CD4-positive, alpha-beta T cell treated with Interleukin-17A for 4 hours (primary cell): ENCODE measurements at places on chromosomes 5 and 9.

DNA sequence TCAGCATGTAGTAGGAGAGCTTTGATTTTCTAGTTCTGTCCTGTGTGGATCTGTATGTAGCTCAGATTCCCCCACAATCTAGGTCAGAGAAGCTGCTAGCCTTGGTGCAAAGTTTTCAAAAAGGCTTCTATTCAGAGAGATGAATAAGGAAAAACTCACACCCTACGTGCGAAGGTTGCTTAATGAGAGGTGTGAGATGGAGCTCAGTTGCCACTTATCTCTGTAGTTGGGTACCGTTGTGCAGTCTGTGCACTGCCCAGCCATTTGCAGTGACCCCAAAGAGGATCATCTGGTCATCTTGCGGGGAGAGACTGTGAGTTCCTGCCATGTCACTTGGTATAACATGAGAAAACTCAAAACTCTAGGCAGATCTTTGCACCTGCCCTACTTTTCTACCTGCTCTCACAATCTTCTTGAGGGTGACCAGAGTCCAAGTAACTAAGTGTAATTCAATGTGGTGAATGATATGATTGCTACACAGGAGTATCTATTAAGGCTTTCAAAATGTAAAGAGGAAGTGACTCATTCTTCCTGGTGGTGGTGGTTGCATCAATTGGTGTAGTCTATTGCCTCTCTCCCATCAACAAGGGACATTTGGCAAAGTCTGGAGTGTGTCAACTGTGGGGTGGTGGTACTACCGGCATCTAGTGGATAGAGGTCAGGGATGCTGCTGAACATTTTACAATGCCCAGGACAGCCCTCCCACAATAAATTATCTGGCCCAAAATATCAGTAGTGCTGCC, 65.2 kb downstream of the TMC1 start:
- peak; percentile 44 for DNase-seq

DNA sequence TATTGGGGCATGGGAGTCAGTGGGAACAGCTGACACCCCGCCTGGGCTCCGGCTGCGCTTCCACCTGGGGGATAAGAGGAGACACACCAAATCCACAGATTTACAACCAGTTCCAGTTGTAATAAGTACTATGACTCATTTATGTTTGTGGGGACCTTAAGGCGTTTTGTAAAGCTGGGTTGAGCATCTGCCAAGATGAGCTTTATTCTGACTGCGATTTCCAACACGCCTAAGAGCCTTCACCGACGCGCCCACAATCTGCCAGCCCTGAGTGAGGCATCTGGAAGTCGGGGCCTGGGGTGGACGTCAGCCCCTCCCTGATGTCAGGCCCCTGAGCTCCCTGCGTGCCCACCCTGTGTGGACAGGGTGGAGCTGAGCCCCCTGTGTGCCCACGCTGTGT, 14.3 kb upstream of the LHX3 start:
- DNase-seq = no peak

GRCh38 chr9:69611221-69611620, 61.0 kb downstream of the APBA1 start:
- no peak for DNase-seq

GRCh38 chr5:132378580-132378979, 9.1 kb downstream of the SLC22A5 start:
- no peak for DNase-seq

GRCh38 chr9:135804581-135805421, 102.5 kb downstream of the CAMSAP1 start:
- DNase-seq = no peak

- DNase-seq = no peak
Measured at GRCh38 chr5:126847456-126847820, 70.5 kb downstream of the LMNB1 start.

DNA sequence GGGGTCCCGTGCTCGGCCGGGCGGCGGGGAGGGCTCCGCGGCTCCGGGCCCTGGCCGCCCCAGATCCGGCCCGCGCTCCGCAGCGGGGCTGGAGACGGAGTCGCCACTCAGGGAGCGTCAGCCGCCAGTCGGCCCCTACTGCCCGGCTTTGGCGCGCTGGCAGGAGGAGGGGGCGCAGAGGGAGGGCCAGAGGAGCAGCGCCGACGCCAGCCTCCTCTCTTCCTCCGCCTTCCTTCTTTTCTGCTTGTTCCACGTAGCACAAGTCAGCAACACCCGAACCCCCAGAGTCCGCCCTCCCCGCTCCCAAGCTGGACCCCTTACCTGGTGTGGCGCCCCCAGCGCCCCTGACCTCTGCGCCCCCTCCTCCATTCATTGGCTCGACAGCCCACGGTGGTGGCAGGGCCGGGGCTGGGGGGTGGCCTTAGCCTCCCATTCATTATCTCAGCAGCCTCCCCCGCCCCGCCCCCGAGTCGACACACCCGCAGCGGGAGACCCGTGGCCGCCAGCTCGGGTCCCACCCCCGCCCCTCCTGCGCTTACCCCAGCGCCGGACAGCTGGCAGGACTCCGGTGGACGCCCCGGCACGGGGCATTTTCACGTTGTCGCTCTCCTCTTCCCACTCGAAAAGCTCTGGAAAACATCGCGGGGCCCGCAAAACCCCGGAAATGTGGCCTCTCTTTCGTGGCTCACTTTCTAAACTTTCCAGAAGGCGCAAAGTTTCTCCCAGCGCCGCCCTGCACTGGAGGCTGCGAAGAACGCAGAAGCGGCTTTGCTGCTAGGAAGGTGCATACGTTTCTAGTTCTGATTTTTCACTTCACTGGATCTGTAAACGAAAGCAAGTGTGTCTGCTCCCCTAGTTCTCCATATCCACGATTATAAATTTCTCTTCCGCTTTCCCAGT, at the start of gene LPAR1:
TSS of gene LPAR1 (minus strand) at position 140 of the 900 bp plus-strand sequence. CDS start 66,353 bp downstream, outside the sequence.
- DNase-seq = no peak

GRCh38 chr5:90285581-90285980, 124.0 kb downstream of the CETN3 start:
- no peak for DNase-seq

DNA sequence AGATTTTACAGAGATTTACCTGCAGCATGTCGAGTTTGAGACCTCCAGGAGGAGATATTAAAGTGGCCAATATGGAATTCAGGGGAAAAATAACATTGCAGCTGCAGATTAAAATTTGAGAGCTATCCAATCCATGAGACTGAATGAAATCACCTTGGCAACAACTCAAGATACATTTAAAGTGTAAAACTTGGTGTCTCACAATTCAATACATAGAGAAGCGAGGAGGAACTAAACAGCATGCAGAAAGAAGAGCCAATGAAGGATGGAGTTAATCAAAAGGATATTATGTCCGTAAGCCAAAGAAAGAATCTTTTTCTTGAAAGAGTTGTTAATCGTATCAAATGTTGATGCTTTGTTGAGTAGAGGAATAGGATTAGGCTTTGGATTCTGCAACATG, 455.1 kb downstream of the CDH18 start:
- DNase-seq = no peak

DNA sequence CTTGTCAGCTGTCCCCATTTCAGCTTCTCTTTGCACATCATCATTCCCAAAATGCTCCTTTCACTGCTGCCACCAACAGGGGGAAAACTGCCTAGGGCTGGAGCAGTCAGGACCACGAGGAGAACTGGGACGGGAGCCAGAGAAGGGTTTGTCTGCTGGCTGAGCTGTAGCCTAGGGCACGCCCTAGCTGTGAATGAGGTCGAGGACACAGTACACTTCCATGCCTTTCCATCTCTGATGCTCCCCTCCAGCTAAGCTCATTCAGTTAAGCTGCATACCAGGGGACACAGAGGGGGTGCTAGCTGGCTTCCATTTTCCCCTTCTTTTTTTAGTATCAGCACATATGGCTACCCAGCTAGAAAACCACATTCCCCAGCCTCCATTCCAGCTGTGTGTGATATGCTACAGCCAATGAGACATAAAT, 64.7 kb downstream of the STK10 start:
- DNase-seq = no peak

DNA sequence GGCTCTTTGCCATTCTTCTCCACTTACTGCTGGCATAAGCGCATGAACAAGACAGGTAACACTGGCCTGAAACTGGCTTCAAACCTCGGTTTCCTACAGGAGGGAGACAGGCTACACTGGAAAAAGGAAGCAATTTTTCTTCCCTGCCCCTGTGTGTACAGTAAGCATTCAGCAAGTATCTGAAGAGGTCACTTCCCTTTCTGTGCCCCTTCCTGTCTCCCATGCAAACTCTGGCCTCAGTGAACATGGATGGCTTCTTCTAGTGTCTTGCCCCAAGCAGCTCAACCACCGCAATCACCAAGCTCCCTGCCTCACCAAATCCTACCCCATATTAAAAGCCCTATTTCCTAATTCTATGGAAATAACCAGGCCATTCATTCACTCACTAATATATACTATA, 42.4 kb downstream of the SERINC5 start:
- DNase-seq = no peak

- DNase-seq = no peak
Measured at GRCh38 chr5:151799407-151799806, 27.7 kb downstream of the G3BP1 start.

DNA sequence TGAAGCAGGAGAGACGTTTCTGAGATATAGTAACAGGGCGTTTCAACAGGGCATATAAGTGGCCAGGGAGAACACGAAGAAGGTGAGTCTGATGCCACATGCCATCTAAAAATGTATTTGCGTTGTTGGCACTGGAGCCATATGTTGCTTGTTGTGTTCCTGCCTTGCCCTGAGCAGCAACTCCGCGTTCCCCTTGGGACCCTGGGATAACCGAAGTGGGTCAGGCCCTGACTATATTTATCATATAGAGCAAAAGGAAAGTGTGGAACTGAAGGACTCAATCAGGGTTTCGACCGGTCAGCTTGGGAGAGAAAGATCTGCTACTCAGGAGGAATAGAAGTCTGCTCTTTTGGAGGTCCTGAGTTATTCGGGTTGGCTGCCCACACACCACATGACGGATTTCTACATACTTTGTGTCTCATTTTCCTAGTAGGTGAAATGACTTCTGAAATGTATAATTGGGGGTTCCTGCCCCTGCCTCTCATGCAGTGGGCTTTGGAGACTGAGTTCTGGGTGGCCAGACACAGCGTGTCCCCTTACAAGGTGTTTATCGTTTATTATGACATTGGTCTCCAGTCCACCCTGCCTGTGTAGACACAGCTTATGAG, 3.0 kb downstream of the STC2 start:
- no peak for DNase-seq

DNA sequence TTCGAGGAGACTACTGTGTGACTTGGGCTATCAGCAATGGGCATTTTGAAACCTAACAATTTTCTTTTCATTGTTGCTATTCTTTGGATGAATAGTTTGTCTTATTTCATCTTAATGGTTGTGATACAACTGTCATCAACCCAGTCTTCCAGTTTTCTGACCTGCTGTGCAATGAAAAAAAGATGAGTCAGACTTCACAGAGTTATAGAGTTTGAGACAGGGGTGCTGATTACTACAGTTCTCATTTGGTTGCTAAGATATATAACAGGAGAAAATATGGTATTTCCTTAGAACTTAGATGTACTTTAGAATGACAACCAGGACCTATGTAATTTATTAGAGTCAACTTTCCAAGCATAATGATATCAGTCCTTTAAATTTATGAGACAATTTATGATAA, 564.4 kb upstream of the NUDT12 start:
- no peak for DNase-seq

DNA sequence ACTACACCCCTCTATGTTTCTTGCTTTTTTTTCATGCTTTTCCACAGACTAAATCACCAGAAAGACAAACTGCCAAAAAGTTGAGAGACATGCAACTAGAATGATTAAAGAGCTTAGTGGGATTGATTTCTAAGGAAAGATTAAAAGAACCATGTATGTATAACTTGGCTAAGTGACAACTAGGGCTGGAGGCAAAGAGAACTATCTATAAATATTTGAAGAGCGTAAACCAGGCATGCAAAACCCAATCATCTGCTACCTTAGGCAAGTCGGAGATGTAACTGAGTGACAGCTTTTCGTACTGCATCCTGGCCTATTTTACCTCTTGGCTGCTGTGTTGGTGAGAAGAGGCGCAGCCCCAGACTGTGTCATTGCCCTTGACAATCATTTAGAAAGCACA, 121.0 kb upstream of the TLX3 start:
- no peak for DNase-seq

- no peak for DNase-seq
Measured at GRCh38 chr5:161851691-161852299, 3.9 kb downstream of the GABRA1 start.

GRCh38 chr9:71058660-71059059, 62.8 kb downstream of the TRPM3 start:
- DNase-seq = no peak

DNA sequence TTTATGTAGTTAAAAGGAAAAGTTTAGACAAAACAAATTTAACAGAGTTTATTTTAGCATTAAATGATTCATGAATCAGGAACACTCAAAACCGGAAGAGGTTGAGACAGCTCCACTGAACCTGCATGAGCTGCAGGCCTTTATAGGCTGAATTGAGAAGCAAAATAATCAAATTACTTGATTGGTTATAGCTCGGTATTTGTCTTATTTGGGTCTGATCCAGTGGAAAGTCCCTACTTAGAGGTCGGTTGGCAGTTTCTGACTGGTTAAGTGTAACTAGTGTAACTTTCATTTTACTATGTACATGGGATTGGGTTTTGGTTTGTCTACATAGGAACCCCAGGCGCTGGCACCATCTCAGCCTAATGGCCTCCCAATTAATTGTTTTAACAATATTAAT, 74.1 kb upstream of the PIK3R1 start:
- no peak for DNase-seq

GRCh38 chr9:14096258-14096922, 217.6 kb downstream of the NFIB start:
- no peak for DNase-seq

DNA sequence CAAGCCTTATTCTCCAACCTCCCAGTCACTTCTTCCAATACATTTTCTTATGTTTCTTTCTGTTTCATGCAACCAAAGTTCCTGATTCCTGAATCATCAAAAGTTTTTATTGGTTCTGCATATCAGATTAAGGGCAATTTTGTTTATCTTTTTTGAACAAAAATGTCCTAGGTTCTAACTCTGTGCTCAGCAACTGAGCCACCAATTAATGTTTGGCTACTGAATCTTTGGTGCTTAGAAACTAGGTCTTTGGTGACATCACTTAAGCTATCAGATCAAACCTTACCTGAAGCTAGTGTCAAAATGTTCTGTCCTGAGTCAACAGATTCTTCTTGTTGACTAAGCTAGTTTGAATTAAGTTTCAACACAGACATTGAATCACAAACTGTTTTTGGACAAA, 56.1 kb downstream of the FGF18 start:
- DNase-seq = no peak

DNA sequence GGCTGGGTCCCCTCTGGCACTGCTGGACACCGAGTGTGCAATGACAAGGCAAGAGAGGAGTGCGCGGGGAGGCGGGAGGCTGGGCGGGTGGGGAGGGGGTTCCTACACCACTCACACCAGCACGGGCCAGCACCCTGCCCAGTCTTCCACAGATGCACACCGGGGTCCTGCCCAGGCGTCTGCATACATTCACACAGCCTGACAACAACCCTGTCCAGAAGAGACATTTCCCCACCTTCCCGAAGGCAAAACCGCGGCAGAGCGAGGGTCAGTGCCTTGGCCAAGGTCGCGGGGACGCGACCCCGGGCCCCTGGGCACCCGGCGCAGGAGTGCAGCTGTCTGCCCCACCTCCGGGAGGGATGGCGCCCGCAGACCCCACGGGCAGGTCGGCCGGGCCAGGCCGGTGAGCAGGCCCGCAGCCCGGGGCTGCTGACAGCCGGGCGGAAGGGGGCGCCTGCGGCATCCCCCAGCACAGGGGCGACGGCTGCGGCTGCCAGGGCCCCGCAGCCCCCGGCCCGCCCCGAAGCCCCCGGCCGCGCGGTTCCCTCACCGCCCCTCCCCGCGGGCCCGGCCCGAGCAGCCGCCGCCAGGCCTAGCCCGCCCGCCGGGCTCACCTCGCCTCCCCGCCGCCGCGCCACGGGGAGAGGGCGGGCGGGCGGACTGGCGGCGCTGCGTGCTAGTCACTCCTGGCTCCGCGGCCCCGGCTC, 496 bp downstream of the MAPK9 start:
- no peak for DNase-seq

GRCh38 chr5:164336276-164336675, 830.9 kb downstream of the MAT2B start:
- no peak for DNase-seq
